Naive thymus-derived CD4-positive, alpha-beta T cell (primary cell): ENCODE measurements at places on chromosomes 1 and 21. TPM values are rescaled to one million over a fixed set of nuclear protein-coding genes. Genes with fewer than 3 reads are reported as not detected.
A peak's percentile ranks its signal among the peaks of the same experiment; 100 is the strongest.

DNA sequence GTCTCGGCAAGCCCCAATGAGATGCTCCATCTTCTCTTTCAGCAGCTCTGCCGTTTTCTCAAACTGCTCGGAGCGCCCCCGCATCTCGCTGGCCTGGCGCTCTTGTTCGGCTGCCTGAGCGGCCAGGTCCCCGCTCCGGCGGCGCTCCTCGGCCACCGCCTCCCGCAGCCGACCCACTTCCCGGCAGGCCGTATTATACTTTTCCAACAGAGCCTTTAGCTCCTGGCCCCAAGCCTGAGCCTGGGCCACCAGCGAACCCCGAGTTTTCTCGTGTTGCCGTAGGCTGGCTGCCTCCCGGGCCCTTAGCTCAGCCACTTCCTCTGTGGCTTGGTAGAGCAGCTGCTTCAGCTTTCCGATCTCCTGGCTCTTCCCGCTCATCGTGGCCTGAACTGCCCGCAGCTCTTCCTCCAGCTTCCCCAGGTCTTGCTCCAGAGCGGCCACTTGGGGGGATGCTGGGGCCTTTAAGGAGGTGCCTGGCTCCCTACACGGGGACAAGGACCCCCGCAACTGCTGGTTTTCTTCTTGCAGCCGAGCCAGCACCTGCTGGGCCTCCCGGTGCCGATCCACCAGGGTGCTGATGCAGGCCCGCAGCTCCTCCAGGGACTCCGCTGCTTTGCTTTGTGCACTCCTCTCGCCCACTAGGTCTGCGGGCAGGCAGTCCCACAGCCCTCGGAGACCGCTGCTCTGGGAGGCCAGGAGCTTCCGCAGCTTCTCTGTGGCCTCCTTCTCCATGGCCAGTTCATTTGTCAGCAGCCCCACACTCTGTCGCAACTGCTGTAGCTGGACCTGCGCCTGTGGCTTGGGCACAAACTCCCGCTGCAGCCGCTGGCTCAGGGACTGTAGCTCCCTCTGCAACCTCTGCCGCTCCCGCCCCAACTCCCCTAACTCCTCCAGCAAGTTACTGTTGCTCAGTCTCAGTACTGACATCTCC, 13.4 kb upstream of the PIAS3 start:
- DNase-seq = peak; percentile 47
- no peaks in the 10 kb centered on the region for H3K27me3 ChIP-seq
- peak overlapping the region; percentile 55 for H3K4me3 ChIP-seq
- peaks cover 6% of the 10 kb centered on the region for H3K4me1 ChIP-seq
- H3K27ac ChIP-seq = peak overlapping the region; percentile 46

AMY2B gene
- 11.9 and 13.2 TPM in 2 replicates for total RNA-seq

DNA sequence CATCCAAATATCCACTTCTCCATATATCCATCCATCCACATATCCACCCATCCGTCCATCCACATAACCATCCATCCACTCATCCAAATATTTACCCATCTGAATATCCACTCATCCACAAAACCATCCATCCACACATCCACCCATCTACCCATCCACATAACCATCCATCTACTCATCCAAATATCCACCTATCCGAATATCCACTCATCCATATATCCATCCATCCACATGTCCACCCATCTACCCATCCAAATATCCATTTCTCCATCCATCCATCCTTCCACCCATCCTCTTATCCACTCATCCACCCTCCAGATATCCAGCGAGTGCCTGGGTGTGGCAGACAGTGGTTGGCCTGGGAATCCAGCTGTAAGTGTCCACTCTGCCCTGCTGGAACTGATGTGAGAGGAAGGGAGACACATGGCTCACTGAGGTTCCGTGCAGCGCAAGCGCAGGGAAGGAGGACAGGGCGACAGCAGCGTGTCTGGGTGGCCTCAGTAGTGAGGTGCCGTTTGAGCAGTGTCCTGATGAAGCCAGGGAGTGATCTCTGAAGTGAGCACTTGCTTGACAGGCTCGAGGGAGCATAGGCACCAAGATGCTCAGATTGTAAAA, 27.1 kb downstream of the SLC45A1 start:
- no peak overlapping the region for H3K27ac ChIP-seq
- H3K4me3 ChIP-seq = no peak overlapping the region
- DNase-seq = no peak
- H3K36me3 ChIP-seq = no peaks in the 10 kb centered on the region
- peaks cover 8% of the 10 kb centered on the region for H3K4me1 ChIP-seq

ANKRD45 gene
- not detected for total RNA-seq

FAM72A gene
- 1.1 TPM for total RNA-seq
